ENCODE measurements at places on chromosomes 13 and 19. TPM values are rescaled to one million over a fixed set of nuclear protein-coding genes. Genes with fewer than 3 reads are reported as not detected.

FFAR1 gene
- not detected for total RNA-seq

CEACAM1 gene
- not detected for total RNA-seq

DNA sequence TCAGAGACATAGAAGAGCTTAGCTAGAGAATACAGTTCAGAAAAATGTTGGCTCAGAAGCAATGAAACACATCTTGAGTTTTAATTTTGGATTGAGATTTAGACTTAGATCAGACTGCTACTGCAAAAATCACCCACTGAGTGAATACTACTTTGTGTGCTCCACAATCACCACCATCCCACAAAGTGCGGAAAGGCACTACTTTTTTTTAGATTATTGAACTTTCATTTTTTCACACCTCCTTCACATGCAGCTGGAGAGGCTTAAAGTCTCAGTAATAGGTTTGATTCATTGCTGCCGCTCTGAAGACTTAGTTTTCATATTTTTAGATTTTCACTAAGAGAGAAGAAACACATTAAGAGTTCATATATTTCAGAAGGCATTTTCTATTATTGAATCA, 289.9 kb upstream of the PRR20A start:
- DNase-seq = no peak

GRCh38 chr19:55005684-55006488, 32.2 kb downstream of the GP6 start:
- DNase-seq = no peak

DNA sequence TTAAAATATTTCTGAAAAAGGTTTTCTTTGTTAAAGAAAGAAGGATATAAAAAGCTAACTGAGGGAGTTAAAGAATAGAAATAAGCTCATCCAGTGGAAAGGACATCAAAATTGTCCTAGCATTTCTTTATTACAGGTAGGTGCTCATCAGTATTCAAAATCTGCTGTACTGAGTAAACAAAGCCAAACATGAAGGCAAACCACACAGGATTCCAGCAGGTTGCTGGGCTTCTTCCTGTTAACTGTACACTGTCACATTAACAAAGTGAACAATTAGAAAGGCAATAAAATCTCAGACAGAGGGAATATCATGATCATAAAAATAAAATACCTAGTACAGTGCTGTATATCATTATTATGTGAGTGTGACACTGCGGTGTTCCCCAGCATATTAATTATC, 1541.0 kb downstream of the SLITRK5 start:
- no peak for DNase-seq

GRCh38 chr13:100610391-100611347, 22.1 kb upstream of the GGACT start:
- no peak for DNase-seq

DNA sequence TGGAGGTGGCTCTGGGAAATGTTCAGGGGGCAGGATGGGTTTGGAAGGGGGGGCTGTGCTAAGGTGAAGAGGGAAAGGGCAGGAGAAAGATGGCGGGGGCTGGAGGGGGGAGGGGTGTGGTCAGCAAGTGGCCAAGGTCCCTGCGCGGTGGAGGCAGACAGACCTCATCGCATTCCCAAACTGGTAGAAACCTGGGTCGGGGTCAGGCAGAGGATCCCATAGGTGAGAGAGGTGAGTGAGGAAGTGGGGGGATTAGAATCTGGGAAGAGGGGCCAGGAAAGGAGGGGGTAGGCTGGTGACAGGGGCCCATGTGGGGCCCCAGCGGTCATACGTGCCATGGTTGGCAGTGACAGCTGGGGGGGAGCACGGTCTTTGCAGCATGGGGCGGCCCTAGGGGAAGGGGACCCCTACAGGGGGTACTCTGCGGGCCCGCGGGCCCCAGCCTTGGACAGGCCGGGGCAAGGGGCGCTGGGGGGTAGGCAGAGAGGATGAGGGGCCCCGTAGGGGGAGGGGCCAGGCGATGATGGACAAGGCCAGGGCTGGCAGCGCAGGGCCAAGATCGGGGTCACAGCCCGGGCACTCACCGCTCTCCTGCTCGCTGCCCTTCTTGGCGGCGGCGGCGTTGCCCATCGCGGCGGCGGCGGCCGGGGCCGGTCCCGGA, 514 bp downstream of the PRKACA start:
- no peak for DNase-seq

EPN1 gene
- 191 TPM for total RNA-seq

DNA sequence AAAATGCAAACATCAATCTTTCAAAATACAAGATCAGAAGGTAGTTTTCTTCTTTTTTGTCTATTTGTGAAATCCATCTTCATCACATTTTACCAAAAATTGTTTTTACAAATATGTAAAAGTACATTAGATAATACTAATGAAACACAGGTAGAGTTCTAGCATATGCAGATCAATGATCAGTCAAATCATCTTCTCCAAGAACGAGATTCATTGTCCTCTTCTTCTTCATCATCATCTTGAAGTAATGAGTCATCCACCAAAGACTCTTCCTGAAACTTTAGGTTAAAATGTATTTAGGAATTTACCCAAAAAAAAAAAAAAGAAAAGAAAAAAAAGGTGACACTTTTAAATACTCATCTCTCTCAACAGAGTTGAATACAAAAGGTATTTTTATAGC, 85.6 kb downstream of the RBM26 start:
- no peak for DNase-seq

- DNase-seq = no peak
These were observed 879.0 kb upstream of the SLITRK5 start for GRCh38 chr13:86792153-86792651.
